Neural progenitor cell (in vitro differentiated cells): ENCODE measurements at places on chromosomes 12 and 14. TPM values are rescaled to one million over a fixed set of nuclear protein-coding genes. Genes with fewer than 3 reads are reported as not detected.
A peak's percentile ranks its signal among the peaks of the same experiment; 100 is the strongest.

Gene TAS2R42
- total RNA-seq = not detected in 2 replicates

Gene OTOGL
- 0.13 and 0.77 TPM in 2 replicates for total RNA-seq

Gene IL26
- total RNA-seq = not detected in 2 replicates

Gene IGFBP6
- total RNA-seq = 2.5 and 2.6 TPM in 2 replicates

Gene CLEC1B
- total RNA-seq = not detected in 2 replicates

Gene VRK1
- total RNA-seq = 89.5 and 126 TPM in 2 replicates

GRCh38 chr12:98955284-98955683 is 310.2 kb downstream of the APAF1 start:
- DNase-seq = peak; percentile 49

- no peak for DNase-seq
Measured at GRCh38 chr12:76307083-76307482, 41.1 kb downstream of the BBS10 start.

DNA sequence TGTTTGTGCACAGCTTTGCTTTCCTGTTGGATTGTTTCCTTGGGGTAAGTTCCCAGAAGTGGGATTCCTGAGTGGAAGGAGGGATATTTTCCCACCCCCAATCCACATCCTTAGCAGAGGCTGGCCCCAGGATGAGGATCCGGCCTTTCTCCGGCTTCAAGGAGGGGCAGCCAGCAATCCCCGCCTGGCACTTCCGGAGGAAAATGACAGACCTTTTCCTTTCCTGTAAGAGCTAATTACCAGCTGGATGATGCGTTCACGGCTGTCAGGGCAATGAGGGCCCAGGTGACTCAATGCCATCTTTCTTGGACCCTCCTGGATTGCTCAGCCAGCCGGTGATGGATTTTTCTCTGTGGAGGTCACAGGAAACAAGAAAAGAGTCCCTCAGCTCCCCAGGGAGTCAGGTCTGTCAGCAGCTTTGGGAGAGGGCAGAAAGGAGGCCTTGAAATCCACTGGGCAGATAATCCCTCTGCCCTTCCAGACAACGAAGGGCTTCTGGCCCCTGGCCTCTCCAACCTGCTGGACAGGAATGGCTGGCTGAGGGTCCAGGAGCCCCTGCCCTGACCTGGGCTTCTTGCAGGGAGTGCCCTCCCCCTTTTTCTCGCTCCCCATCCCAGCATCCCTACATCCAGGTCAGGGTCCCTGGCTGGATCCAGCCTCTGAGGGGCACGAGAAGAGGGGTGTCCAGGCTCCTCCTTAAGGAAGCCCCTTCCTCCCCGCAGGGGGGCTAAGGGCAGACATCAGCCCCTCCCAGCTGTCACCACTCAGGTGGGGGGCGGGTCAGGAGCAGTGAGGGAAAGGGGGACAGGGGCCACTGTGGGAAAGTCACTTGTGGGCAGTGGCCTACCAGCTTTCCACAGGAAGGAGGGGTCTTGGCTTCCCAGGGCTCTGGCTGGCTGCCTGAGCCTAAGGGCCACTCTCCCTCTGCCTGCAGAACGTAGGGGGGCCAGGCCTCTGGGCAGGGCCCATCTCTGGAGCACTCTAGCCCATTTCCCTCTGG is 16.1 kb upstream of the CCDC85C start:
- DNase-seq = peak; percentile 61

DNA sequence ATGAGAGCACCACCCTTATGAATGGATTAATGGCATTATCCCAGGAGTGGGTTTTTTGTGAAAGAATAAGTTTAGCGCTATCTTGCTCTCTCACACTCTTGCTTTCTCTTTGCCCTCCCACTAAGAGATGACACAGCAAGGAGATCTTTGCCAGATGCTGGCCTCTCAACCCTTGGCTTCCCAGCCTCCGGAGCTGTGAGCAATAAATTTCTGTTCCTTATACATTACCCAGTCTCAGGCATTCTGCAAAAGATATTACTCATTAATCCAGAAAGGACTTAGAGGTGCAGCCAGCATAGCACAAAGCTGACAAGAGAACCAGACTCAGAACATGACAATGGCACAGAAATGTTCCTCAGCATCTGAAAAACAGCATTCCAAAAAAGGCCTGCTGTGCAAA is 190.6 kb downstream of the ITPR2 start:
- DNase-seq = no peak

DNA sequence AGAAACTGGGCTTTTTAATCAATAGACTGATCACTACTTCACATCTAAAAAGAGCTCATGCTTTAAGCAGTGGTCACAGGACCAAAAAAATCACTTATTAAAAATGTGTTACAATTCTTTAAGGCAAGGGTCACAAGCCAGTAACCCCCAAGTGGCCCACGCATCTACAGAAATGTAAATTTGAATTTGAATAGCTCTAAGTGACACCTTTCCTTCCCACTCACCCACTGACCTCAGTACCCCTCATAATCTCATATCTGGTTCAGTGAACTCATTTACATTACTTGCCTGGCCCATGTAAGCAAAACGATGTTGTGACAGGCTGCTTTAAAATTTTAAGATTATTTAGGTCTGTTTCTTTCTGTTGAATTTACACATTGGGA is 27.4 kb downstream of the NELL2 start:
- DNase-seq = no peak

GRCh38 chr12:41333974-41334373 is 145.9 kb downstream of the PDZRN4 start:
- no peak for DNase-seq

DNA sequence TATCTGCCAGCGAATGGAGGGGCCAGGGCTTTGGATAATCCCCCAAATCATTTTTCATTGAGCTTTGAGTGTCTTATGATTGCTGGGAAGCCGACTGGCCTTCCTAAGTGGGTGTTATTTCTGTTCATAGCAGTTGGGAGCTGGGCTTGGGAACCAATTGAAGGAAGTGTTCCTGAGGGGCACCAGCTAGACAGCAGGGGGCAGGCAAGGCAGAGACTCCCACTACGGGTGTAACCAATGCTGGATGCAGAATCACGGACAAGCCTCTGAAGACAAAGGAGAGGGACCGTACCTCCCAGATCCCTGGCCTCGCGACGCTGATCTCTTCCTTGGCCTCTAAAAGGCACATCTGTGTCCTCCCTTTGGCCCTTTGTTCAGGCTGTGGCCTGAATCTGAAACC is 149.0 kb upstream of the PRMT8 start:
- peak; percentile 88 for DNase-seq

DNA sequence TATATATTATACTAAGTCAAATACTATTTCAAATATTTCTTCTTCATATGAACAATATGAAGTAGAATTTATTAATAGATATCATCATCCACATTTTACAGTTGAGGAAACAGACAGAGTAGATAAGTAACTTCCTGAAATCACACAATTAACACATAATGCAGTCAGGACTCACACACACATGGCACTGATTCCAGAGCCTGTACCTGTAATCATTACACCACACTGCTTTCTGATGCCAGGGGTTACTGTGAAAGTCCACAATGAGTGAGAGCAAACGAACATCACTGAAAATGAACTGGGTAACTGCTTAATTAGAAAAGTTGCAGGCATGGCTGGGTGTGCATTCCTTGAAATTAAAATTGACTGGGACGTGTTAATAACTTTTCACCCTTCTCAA is 169.3 kb upstream of the IFNG-AS1 start:
- no peak for DNase-seq

DNA sequence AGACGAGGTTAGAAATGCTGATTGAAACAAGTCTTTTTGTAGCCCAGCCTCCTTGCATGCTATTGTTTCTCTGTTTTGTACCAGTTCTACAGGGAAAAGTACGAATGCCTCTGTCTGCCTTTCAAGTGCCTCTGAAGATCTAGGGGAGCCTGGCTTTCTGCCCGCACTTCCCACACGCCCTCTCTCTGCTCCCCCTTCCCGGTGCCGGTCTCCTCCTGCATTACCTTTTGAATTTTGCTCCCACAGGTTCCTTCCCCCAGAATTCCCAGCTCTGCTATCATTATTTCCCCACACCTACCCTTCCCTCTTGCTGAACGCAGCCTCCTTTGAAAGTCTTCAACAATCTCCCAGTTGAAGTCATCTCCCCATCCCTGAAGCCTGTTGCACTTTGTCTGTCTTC is 689.7 kb downstream of the BCL11B start:
- DNase-seq = no peak

DNA sequence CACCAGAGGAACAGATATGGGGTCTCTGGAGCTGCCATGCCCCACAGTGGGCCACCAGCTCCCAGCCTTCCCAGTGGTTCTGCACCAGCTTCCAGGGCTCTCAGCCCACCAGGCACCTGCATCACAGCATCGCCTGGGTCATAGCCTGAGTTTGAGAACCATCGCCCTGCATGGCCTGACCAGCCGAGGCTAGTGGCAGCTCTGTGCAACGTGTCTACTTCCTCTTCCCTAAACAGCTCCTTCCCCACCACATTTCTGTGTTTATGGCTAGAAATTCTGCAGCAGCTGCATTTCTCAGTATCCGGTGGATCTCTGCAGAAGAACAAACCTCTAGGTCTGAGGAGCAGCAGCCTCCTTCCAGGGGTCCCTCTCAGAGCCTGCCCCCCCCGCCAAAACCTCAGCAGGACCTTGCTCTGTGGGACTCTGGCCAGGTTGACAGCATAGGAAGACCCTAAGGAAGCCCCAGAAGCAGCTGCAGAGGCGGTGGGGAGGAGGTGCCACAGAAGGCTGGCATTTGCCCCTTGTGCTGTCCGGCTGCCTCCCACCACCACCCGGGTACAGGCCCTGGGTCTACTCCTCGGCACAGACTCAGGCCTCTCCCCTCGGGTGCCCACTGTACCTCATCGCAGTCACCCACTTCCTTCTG is 47.7 kb downstream of the PSMA6 start:
- no peak for DNase-seq

GRCh38 chr14:34539407-34540180 is at the start of gene EAPP:
Gene EAPP, minus strand, starts transcription at chr14:34539701. Its CDS starts 73 bp downstream, at chr14:34539628.
- DNase-seq = peak; percentile 98

GRCh38 chr12:103257763-103258162 is 238.0 kb downstream of the C12orf42 start:
- DNase-seq = no peak

DNA sequence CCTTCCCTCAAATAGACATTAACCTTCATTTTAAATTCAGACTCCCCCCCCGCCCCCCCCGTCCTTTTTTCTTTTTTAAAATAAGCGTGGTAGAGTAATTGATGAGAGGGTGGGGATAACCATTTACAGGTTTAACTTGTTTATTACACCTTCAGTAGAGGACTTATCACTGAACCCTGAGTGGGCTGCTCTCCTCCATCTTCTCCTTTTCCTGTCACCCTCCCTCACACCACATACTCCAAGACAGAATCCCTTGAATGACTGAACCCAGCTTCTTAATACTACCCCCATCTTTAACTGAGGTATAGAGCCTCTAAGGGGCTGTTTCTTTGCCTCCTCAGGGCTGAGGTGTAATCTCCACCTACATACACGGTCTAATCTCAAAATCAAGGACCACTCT is 3.7 kb upstream of the IKZF4 start:
- DNase-seq = no peak

DNA sequence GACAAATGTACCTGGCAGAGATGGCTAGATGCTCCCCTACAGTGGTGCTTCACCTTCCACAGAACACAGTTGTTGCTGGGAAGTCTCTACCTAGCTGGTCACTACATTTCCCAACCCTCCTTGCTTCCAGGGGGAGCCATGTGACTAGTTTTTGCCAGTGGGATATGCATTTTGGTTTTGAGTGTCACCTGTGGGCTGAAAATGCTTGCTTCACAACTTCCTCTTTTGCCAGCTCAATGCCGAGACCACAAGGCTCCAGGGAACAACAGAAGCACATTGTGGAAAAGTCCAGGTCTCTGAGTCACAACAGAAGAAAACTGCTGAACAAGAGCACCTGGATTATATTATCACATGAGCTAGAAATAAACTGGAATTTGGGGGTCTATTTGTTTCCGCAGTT is 48.5 kb upstream of the ARHGAP5 start:
- no peak for DNase-seq

DNA sequence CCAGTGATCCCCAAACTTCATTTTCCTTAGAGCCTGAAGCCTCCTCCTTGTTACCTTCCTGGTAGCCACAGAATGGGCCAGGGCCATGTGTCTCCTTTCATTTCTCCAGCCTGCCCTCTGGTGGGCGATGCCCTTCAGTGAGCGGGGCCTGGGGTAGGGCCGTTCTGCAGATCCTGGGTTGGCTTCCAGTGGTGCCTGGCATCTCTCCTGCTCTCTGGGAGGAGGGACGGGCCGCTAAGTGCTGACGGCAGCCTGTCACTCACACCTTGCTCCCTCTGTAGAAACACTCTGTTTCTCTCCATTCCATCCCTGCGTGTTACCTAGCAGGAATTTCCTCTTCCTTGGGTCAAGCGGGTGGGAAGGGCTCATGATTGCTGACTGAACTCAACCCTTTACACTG is 232.1 kb downstream of the CACNA1C start:
- peak; percentile 87 for DNase-seq

GRCh38 chr12:6123258-6123657 is 1.2 kb downstream of the VWF start:
- DNase-seq = no peak

DNA sequence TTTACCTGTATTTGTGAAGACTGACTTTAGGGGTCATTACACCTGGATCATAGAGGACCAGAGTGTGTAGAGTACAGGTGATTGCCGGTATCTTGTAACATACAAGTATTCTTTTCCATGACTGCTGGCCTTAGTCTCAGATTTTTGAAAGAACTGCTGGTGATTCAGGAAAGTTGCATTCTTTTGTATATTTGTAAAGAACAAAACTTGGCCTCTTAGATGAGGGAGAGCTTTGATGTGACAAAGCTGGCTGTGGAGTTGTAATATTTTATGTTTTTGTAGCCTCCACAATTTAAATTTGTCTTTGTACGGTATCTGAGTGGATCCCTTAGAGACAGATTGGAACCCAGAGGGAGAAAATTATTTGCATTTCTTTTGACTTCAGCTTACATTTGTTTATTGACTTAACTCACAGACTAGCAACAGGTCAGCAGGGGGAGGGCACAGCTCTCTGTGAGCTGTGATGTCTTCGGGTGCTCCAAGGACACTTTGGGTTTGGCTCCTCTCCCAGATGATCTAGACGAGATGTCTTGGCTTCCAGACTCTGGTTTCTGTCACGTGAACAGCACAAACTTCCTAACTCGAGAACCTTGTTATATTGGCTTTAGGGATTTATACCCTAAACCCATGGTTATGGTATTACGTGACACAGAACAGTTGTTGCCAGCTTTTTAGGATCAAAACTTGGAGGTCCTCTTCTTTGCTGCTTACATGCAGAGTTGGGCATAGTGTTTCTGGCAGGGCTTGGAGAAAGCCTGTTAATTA is 65.9 kb downstream of the DAAM1 start:
- DNase-seq = no peak

DNA sequence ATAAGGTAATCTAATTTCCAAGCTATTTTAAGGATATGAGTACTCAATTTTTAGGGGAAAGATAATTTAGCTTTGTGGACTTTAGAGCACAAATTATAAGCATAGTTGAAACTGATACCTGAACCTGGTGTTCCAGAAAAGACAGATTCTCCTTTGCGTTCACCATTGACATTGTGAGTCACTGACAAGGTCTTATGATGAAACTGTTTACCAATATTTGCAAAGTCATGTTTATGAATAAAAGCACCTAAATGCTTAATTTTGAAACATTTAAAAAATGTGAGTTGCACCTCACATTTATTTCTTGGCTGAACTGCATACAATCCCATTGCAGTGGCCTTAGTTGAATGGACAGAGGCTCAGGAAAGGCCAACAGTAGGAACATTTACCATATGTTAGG is 3.9 kb downstream of the BCAT1 start:
- DNase-seq = no peak
